ENCODE measurements at places on chromosomes 6 and 20. TPM values are rescaled to one million over a fixed set of nuclear protein-coding genes. Genes with fewer than 3 reads are reported as not detected.

- no peak for DNase-seq
- H3K36me3 ChIP-seq, result no peaks in the 10 kb centered on the region
- no peak overlapping the region for H3K4me3 ChIP-seq
- peaks cover 15% of the 10 kb centered on the region for H3K4me1 ChIP-seq
- no peak overlapping the region for H3K27ac ChIP-seq
- no peaks in the 10 kb centered on the region for H3K27me3 ChIP-seq
Measured at GRCh38 chr6:72271531-72271930, 350.3 kb upstream of the KCNQ5 start.

- H3K27ac ChIP-seq, result no peak overlapping the region
- no peaks in the 10 kb centered on the region for H3K36me3 ChIP-seq
- H3K4me1 ChIP-seq, result no peaks in the 10 kb centered on the region
- H3K4me3 ChIP-seq, result no peak overlapping the region
- DNase-seq, result no peak
- no peaks in the 10 kb centered on the region for H3K27me3 ChIP-seq
Measured at GRCh38 chr6:90993770-90994169, 406.9 kb upstream of the MAP3K7 start.

- DNase-seq, result no peak
- no peak within 1 kb of the TSS for H3K4me3 ChIP-seq
- H3K4me1 ChIP-seq, result no peaks in the 10 kb centered on the region
- H3K36me3 ChIP-seq, result no peaks in the 10 kb centered on the region
- no peak within 1 kb of the TSS for H3K27ac ChIP-seq
Measured at GRCh38 chr20:38303908-38304379, at the start of gene BPI. TSS of gene BPI (plus strand) at chr20:38304156. CDS start at chr20:38304224, 68 bp downstream.

The ZC2HC1B gene
- not detected for total RNA-seq

The RUNX2 gene
- total RNA-seq, result not detected

The TSHZ2 gene
- not detected for total RNA-seq

Measured in endothelial cell of umbilical vein (primary cell).